ENCODE measurements at places on chromosomes 2 and 18.

DNA sequence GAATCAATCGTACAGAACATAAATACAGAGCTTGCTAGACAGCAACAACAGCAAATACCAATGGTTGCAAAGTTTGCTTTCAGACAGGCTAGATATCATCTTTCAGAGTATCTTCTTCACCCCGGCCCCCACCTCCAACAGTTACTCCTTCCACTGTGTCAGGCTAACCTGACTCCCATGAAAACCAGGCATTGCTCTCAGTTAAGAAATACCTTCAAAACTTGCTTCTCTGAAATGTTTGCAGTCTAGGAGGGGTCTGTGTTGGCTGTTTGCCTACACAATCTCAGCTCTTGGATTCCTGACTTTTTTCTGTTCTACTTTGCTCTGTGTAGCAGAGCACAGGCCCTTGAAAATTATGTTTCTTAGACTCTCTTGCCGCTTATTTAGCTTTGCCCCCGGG lies 599.5 kb upstream of the SYT4 start:
- H3K27me3 ChIP-seq = no peaks in the 10 kb centered on the region
- no peak overlapping the region for H3K4me3 ChIP-seq
- H3K27ac ChIP-seq = no peak overlapping the region
- no peaks in the 10 kb centered on the region for H3K4me1 ChIP-seq
- DNase-seq = no peak
- no peaks in the 10 kb centered on the region for H3K36me3 ChIP-seq

- H3K4me1 ChIP-seq = no peaks in the 10 kb centered on the region
- H3K27me3 ChIP-seq = no peaks in the 10 kb centered on the region
- no peak overlapping the region for H3K4me3 ChIP-seq
- DNase-seq = peak; percentile 58
- H3K27ac ChIP-seq = no peak overlapping the region
Observed at GRCh38 chr2:124804014-124804940, 779.2 kb downstream of the CNTNAP5 start.

GRCh38 chr2:236949089-236949905 lies 136.4 kb upstream of the COPS8 start:
- DNase-seq = no peak
- no peaks in the 10 kb centered on the region for H3K27me3 ChIP-seq
- H3K36me3 ChIP-seq = no peaks in the 10 kb centered on the region
- H3K4me3 ChIP-seq = no peak overlapping the region
- peaks cover 2% of the 10 kb centered on the region for H3K4me1 ChIP-seq
- H3K27ac ChIP-seq = no peak overlapping the region

GRCh38 chr2:174020926-174021662 lies 55.9 kb upstream of the SP3 start:
- H3K27me3 ChIP-seq = no peaks in the 10 kb centered on the region
- H3K4me1 ChIP-seq = peaks cover 13% of the 10 kb centered on the region
- no peak overlapping the region for H3K27ac ChIP-seq
- no peak for DNase-seq
- H3K36me3 ChIP-seq = no peaks in the 10 kb centered on the region
- H3K4me3 ChIP-seq = no peak overlapping the region

DNA sequence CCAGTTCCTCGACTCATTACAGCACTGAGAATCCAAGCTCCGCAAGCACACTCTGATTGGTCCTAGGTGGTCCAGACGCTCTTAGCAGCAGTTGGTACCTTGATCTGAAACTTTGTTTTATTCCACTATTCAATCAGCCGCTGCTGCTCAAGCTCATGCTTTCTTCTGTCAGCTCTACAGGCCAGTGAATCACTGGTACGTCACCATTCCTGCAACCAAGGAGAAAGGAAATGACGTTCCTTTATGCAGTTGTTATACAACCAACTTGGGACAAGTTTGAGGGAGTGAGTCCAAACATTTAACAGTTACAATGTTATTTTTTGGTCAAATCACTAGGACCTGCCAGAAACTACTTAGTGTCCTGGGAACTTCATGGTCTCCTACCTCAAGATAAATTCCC lies 398.8 kb upstream of the TMEFF2 start:
- no peaks in the 10 kb centered on the region for H3K27me3 ChIP-seq
- H3K27ac ChIP-seq = no peak overlapping the region
- no peak for DNase-seq
- H3K4me1 ChIP-seq = no peaks in the 10 kb centered on the region
- no peaks in the 10 kb centered on the region for H3K36me3 ChIP-seq
- H3K4me3 ChIP-seq = no peak overlapping the region

- no peak for DNase-seq
- H3K4me1 ChIP-seq = no peaks in the 10 kb centered on the region
- H3K27me3 ChIP-seq = no peaks in the 10 kb centered on the region
Observed at GRCh38 chr2:131394147-131394931, 30.4 kb upstream of the RAB6D start.

DNA sequence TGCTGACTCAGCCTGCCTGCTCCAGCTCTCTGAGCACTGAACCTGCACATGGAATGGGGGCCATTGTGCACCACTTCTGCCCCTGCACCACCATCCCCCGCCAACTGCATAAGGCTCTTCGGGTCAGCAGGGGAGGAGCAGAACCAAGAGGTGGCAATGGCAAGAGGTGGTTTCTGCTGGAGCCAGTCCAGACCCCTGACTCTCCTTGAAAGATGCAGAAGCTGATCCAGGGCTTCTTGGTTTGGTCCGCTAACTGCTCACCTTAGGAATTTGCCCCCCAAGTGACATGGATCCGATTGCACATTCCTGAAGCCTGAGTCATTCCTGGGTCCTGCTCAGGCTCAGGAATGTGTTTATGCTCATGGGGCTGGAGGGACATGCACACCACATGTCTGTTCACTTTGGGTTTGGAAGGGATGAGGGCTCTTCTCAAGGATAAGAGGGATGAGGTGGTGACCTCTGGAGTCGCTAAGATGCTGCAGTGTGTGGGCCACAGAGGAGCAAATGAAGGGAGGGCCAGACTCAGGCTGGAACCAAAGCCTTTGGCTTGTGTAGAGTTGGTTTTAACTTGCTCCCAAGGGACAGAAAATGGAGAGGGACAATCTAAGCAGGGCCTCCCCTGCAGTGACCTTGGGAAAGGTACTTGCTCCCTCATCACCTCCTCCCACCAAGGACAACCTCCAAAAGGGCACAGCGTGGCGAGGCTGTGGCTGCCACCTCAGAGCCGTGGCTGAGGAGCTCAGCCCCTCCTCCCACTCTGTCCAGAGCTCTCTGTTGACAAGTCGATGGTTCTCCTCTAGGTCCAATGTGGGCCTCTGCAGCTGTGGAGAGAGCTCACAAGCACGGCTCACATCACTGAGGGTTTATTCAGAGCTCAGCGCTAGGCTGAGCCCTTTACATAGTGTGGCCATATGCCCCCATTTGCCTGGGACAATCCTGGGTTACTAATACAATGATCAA lies 66.2 kb downstream of the HS1BP3 start:
- H3K36me3 ChIP-seq = no peaks in the 10 kb centered on the region
- no peak overlapping the region for H3K27ac ChIP-seq
- H3K27me3 ChIP-seq = no peaks in the 10 kb centered on the region

GRCh38 chr2:45649462-45649857 lies 2.0 kb upstream of the PRKCE start:
- H3K4me1 ChIP-seq = no peaks in the 10 kb centered on the region
- H3K27ac ChIP-seq = no peak overlapping the region
- peaks cover 33% of the 10 kb centered on the region for H3K27me3 ChIP-seq

- no peaks in the 10 kb centered on the region for H3K4me1 ChIP-seq
- H3K27me3 ChIP-seq = no peaks in the 10 kb centered on the region
- H3K4me3 ChIP-seq = no peak overlapping the region
- H3K36me3 ChIP-seq = no peaks in the 10 kb centered on the region
- no peak for DNase-seq
Observed at GRCh38 chr2:202721621-202722020, 86.9 kb downstream of the FAM117B start.

DNA sequence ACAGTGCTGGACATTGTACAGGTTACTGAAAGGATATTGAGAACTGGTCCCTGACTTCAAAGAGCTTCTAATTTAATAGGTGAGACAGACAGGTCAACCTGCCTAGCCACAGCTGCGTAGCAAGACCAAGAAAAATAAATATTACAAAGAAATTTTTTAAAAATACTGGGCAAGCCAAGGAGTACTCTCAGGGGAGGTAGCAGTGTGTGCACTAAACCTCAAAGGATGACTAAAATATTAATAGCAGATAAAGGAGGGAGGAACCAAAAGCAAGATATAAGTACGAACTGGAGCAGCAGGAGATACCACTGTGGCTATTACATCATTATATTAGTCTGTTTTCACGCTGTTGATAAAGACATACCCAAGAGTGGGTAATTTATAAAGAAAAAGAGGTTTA lies 14.9 kb downstream of the SCG2 start:
- H3K27me3 ChIP-seq = no peaks in the 10 kb centered on the region
- H3K36me3 ChIP-seq = no peaks in the 10 kb centered on the region
- no peak overlapping the region for H3K27ac ChIP-seq
- no peak for DNase-seq
- peaks cover 3% of the 10 kb centered on the region for H3K4me1 ChIP-seq

GRCh38 chr2:71858071-71858470 lies 289.6 kb downstream of the CYP26B1 start:
- H3K4me1 ChIP-seq = no peaks in the 10 kb centered on the region
- H3K27ac ChIP-seq = no peak overlapping the region
- no peak for DNase-seq
- H3K27me3 ChIP-seq = no peaks in the 10 kb centered on the region
- no peak overlapping the region for H3K4me3 ChIP-seq

GRCh38 chr2:95122197-95122551 lies 566 bp upstream of the MRPS5 start:
- 0 out of 2 replicates have a peak, but pooled peaks cover 3% of the 10 kb centered on the region for H3K4me1 ChIP-seq
- peak overlapping the region; percentile 62 for H3K4me3 ChIP-seq
- no peak overlapping the region for H3K27ac ChIP-seq
- no peak for DNase-seq

GRCh38 chr2:168545439-168546082 lies 89.5 kb downstream of the CERS6 start:
- no peak overlapping the region for H3K4me3 ChIP-seq
- no peaks in the 10 kb centered on the region for H3K36me3 ChIP-seq
- H3K4me1 ChIP-seq = peaks cover 3% of the 10 kb centered on the region
- no peaks in the 10 kb centered on the region for H3K27me3 ChIP-seq
- no peak overlapping the region for H3K27ac ChIP-seq

- no peaks in the 10 kb centered on the region for H3K4me1 ChIP-seq
- H3K27me3 ChIP-seq = peaks cover 5% of the 10 kb centered on the region
- DNase-seq = peak; percentile 33
- no peaks in the 10 kb centered on the region for H3K36me3 ChIP-seq
- no peak overlapping the region for H3K27ac ChIP-seq
Observed at GRCh38 chr2:118774458-118775133, 72.9 kb downstream of the EN1 start.

DNA sequence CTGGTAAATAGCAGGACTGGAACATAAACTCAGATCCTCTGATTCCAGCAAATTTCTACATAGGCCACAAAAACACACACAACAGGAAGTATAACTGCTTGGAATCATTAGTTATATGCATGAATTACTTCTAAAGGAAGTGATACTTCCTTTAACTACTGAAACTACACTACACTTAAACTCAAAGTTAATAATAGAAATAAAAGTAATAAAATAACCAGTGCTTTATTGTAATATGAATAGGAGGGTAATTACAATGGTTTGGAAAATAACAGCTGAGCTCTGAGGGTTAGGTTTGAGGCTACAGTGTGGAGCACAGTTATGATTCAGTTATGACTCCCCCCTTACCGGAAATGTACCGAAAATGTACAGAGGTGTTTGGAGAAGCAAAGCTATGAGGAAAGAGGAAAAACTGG lies 18.5 kb upstream of the POLI start:
- DNase-seq = no peak
- no peak overlapping the region for H3K27ac ChIP-seq
- no peaks in the 10 kb centered on the region for H3K4me1 ChIP-seq
- no peaks in the 10 kb centered on the region for H3K27me3 ChIP-seq

- H3K4me1 ChIP-seq = peaks cover 6% of the 10 kb centered on the region
- H3K4me3 ChIP-seq = no peak overlapping the region
- DNase-seq = no peak
Observed at GRCh38 chr2:120902592-120902991, 166.9 kb downstream of the GLI2 start.

DNA sequence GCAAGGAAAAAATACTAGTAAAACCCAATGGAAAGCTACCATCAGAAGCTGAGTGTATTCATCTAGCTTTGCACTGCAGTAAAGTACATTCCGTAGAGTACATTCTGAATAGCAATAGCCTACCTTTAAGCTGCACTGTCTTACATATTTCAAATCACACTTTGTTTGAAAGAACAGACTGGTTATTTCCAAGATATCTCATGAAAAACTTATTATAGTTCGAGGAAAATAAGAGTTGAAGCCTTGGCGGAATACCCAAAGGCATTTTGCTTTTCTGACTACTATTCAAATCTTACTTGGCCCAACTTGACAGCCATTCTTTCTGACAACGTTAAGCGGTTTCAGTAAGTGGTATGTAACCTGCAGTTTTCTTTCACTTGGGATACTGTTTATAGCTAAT lies 177.6 kb downstream of the NRXN1 start:
- no peak for DNase-seq
- no peaks in the 10 kb centered on the region for H3K36me3 ChIP-seq
- no peaks in the 10 kb centered on the region for H3K4me1 ChIP-seq
- no peaks in the 10 kb centered on the region for H3K27me3 ChIP-seq

DNA sequence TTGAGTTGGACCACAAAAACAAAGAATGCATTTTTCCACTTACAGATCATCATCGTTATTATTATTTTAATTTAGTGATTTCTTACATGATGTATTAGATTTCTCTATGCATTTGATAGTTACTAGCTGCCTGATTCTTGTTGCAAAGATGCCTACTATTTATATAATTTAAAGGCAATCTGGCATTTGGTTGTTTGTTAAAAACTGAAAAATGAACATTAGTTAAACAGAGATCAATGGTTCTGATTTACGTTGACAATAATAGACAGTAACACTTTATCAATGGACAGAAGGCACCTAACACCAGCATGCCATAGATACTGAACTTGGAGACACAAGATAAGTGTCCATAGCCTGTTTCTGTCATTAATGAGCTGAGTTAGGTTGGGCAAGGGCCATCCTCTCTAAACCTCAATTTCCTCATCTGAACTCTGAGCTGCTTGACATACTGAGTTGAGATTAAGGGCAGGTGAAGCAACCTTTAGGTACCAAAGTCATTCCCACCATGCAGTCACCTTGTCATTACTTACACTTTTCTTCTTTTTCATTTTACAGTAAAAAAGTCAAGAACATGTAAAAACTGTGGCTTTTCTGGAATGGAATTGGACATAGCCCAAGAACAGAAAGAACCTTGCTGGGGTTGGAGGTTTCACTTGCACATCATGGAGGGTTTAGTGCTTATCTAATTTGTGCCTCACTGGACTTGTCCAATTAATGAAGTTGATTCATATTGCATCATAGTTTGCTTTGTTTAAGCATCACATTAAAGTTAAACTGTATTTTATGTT lies 3.1 kb downstream of the CCL20 start:
- no peaks in the 10 kb centered on the region for H3K36me3 ChIP-seq
- H3K27ac ChIP-seq = no peak overlapping the region
- no peaks in the 10 kb centered on the region for H3K27me3 ChIP-seq
- H3K4me1 ChIP-seq = no peaks in the 10 kb centered on the region
- no peak overlapping the region for H3K4me3 ChIP-seq
- no peak for DNase-seq

Data from iPS DF 6.9 (cell line).